Activated T-cell treated with anti-CD3 and anti-CD28 coated beads, Interleukin-2, amount 50 U/mL, for 24 hours (primary cell): ENCODE measurements at places on chromosomes 1 and 21.
A peak's percentile ranks its signal among the peaks of the same experiment; 100 is the strongest.

- DNase-seq, result no peak
Measured at GRCh38 chr1:222187566-222188332, 360.2 kb downstream of the HHIPL2 start.

GRCh38 chr1:174894117-174894762 lies 105.5 kb upstream of the CACYBP start:
- no peak for DNase-seq

- DNase-seq, result no peak
Measured at GRCh38 chr1:54922921-54923421, 36.0 kb upstream of the DHCR24 start.

DNA sequence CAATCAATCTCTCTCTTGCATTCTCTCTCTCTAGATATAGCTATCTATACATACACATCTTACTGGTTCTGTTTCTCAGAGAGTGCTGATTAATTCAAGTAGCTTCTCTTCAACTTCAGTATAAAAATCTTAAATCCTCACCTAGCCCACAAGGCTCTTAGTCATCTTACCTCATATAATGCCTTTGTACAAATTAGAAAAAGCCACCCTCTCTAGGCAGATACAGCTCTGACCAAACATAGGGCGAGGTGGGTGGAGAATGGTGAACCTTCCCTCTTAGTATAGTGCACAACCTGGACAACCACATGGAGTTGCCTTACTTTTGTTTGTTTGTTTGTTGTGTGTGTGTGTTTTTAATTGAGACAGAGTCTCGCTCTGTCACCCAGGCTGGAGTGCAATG lies 5.1 kb upstream of the INAVA start:
- DNase-seq, result no peak

GRCh38 chr1:147527941-147528936 lies 13.1 kb upstream of the BCL9 start:
- no peak for DNase-seq

GRCh38 chr1:87151500-87152421 lies 176.9 kb upstream of the LMO4 start:
- peak; percentile 64 for DNase-seq

DNA sequence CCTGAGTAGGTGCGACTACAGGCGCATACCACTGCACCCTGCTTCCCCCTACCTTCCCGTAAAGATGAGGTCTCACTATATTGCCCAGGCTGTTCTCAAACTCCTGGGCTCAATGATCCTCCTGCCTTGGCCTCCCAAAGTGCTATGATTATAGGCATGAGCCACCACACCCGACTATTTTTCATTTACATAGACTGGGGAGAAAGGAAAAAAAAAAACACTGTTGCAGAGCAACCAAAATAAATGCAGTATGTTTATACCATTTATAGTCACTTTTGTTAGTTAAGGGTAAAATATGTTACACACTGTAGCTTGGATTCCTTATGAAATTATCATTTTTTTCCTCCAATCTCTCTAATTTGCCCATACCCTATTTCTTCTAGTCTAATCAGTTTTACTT lies 35.2 kb upstream of the RGS8 start:
- DNase-seq, result no peak

- DNase-seq, result peak; percentile 56
Measured at GRCh38 chr1:53294567-53294966, 33.3 kb downstream of the LRP8 start.

DNA sequence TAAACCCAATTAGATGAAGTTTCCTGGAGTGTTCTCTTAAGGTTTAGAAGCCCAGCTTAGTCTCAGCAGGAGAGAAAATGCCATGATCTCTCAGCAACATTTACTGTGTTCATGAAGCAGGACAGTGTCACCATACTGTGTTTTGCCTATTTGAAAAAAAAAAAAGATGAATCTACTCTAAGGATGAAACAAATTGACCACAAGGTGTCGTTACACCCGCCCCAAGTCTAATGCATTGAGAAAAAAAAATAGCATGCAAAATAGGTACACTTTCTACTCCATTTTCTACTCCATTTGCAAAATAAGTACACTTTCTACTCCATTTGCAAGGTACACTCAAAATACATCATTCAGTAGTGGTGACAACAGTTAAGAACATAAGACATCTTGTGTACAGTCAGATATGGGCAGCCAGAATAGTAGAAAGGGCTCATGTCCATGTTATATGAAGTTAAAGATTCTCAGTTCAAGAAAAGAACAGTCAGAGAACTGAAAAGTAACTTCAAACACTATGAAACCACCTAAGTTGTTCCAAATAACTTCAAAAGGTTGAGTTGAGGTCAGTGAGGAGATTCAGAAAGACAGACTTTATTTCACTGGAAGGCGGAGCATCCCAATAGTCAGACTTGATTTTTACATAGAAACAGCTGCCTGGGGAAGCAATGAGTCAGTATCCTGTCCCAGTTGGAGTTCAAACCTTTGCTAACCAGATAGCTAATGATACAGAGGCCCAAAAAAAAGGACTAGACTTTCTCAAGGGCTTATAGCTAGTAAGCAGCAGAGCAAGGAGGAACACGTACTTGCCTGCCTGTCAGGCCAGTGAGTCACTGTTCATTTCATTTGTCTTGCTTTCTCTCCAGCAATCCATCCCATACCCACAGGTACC lies 13.3 kb downstream of the PLPPR5 start:
- DNase-seq, result no peak

GRCh38 chr1:229756666-229757065 lies 130.6 kb downstream of the URB2 start:
- DNase-seq, result no peak

GRCh38 chr1:22641906-22642636 lies 1.4 kb upstream of the C1QC start:
- DNase-seq, result peak; percentile 82

GRCh38 chr1:92481599-92481925 lies 5.2 kb downstream of the GFI1 start:
- DNase-seq, result no peak

DNA sequence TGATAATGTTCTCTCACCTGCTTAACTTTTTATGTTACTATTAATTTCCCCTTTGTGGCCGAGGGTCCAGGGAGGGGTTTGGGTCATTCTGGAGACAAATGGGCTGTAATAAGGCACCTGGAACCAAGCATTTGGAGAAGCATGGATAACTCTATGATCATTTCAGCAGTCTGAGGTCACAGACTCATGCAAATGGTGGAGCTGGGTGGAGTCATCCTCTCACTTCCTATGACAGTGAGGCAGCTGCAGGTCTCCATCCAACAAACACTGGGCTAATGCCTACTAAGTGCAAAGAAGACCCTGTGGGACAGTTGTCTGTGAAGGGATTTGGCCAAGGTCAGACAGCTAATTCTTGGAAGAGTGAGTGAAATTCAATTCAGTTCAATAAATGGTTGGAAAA lies 28.8 kb upstream of the CAMTA1 start:
- DNase-seq, result no peak

GRCh38 chr1:222627232-222627631 lies 9.3 kb downstream of the MIA3 start:
- DNase-seq, result no peak

GRCh38 chr1:238492271-238492670 lies 601.5 kb upstream of the ZP4 start:
- DNase-seq, result no peak
